ENCODE measurements at places on chromosomes 2 and 18.

DNA sequence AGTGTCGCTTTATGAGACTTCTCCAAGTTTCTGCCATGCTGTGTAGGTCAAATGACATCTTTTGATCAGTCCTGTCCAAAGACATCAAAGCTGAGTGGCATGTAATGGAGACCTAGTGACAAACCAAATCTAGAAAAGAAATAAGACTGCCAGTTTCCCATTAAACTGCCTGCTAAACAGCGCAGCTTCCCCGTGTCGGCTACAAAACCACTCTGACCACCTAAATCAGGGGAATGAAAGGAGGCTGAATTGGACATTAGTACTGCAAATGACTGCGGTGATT, 57.7 kb downstream of the TSHZ1 start:
- DNase-seq: no peak

- DNase-seq: no peak
These were observed 28.0 kb upstream of the EFEMP1 start for GRCh38 chr2:55951533-55951932.

DNA sequence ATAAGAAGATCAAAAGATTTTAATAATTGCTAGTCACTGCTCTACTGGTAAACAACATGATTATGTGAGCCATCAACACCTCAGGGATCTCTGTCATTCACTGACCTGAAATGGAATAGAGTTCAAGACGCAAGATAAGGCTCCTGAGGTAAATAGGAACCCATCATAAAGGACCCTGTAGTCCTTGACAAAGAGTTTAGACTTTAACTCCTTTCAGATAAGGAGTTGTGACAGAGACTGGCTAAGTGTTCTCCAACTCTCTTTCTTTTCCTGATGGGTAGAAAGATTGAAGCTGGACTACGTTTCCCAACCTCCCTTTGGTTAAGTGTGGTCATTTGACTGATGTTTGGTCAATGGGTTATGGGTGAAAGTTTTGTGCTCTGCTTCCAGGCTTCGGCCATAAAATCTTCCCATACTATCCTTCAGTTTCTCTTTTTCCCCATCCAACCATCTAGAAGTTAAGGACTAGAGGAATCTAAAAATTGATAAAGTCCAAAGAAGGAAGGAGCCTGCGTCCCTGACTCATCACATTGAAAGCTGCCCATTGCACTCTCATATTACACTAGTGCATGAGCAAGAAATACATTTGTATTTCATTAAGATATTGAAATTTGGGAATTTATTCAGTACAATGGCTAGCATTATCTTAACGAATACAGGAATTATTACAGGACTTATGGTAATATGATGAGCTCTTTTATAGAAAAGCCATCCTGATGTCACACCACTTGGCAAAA, 293.7 kb upstream of the ACVR2A start:
- DNase-seq: no peak

- DNase-seq: no peak
These were observed 51.4 kb downstream of the KIF5C start for GRCh38 chr2:148926291-148926961.

DNA sequence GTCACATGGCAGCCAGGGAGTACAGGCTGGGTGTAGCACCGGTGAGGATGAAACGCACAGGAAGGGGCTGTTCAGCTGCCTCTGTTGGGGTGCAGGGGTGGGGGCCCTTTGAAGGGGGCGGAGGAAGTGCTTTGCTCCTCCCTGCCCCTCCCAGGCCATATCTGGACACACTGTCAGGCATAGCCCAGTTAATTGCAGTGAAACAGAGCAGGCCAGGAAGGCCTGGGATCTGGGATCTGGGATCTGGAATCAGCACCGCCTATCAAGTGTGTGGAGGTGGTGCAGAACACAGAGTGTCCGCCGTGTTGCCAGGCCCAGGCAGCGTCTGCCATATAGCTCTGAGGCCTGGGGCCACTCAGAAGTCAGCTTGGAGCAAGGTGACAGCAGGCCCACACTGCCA, 119.3 kb upstream of the MSH2 start:
- DNase-seq: no peak

- DNase-seq: no peak
These were observed 868.1 kb upstream of the ID2 start for GRCh38 chr2:7813541-7814292.

GRCh38 chr2:60513996-60514395, 39.5 kb downstream of the BCL11A start:
- DNase-seq: no peak

DNA sequence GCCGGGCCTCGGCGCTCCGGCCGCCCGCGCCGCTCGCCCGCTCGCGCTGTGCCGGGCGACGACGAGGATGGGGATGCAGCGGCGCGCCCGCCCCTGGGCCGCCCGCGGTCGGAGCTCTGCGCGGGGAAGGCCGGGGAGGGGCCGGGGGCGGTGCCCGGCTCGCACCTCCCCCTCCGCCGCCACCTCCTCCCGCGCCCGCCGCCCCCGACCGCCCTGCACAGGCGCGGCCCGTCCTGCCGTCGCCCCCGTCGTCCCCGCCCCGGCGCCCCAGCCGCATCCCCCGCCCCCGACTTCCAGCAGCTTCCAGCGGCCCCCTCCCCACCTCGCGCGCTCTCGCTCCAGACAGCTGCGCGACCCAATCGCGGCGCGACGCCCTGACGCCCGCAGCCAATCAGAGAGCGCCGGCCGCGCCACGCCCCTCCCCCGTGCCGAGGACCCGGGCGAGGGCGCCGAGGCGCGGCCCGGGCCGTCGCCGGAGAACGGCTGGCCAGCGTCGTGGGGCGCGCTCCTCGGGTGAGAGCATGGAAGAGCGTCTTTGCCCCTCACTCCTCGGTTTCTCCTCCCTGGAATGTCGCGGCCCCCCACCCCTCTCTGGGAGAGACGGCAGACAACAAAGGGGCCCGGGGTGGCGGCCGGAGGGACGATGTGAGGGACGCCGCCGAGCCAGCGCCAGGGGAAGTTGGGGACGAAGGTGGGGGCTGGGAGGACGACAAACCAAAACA, at the start of gene MBOAT2:
Gene MBOAT2 (minus strand): TSS at position 69 of the 722 bp plus-strand sequence. CDS start 70 bp downstream, outside the sequence.
- DNase-seq: peak; percentile 84

- DNase-seq: no peak
These were observed 24.2 kb downstream of the SIX3 start for GRCh38 chr2:44965684-44966083.

GRCh38 chr2:5409898-5410381, 282.2 kb upstream of the SOX11 start:
- DNase-seq: no peak

DNA sequence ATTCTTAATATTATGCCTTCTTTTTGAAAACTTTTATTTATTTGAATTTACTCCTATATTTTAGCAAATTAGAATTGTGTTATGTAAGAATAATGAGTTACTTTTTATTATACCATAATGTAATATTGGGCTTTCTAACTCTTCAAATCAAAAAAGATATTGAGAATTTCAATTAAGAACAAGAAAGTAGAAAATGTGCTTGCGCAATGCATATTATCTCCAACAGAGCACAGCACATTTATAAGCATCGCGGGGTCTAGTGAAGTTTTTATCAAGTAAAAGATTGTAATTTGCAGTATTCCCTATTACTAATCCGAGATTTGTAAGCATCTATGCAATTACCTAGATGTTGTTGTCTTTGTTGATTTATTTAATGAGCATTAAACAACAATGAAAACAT, 829.1 kb upstream of the CNTNAP5 start:
- DNase-seq: no peak

- DNase-seq: no peak
These were observed 183.3 kb downstream of the ASXL3 start for GRCh38 chr18:33761363-33761762.

DNA sequence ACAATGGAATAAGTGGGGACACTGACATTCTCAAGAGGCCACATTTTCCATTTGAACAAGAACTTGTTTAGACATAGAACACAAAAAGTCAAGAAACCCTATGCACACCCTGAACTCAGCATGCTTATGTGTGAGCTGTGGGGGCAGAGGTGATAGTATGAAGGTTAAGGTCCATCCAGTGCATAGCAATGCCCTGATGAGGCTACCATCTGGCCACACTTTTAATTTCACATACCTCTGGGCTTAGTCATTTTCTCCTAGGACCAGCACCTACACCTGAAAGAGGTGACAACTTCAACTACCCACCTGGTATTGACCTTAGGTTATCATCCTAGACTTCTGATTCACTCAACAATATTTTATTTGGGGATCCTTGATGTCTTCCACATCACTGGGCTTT, 139.8 kb downstream of the PIK3C3 start:
- no peak for DNase-seq

DNA sequence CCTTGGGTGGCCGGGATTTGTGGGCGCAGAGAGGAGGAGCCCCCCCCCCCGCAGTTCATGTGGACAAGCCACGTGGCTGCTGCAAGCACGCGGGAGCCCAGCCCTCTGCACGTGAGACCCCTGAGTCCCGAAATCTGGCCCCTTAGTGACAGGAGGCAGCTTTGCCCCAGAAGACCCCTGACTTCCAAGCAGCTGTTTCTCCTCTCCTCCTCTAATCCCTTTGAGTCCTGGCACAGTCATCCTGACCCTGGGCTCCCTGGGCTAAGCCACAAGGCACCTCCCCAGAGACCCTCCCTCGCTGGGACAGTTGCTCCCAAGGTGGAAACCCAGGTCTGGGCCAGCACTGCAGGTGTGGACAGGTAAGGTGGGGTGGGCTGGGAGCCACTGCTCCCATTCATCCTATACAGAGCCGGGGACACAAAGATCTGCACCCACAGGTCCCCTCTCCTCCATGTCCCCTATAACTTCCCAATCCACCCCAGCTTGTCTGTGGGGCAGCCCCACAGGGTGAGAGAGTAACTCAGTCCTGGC, 923 bp downstream of the TEKT4 start:
- DNase-seq: no peak

GRCh38 chr2:71151620-71152019, 21.2 kb downstream of the MPHOSPH10 start:
- DNase-seq: no peak

DNA sequence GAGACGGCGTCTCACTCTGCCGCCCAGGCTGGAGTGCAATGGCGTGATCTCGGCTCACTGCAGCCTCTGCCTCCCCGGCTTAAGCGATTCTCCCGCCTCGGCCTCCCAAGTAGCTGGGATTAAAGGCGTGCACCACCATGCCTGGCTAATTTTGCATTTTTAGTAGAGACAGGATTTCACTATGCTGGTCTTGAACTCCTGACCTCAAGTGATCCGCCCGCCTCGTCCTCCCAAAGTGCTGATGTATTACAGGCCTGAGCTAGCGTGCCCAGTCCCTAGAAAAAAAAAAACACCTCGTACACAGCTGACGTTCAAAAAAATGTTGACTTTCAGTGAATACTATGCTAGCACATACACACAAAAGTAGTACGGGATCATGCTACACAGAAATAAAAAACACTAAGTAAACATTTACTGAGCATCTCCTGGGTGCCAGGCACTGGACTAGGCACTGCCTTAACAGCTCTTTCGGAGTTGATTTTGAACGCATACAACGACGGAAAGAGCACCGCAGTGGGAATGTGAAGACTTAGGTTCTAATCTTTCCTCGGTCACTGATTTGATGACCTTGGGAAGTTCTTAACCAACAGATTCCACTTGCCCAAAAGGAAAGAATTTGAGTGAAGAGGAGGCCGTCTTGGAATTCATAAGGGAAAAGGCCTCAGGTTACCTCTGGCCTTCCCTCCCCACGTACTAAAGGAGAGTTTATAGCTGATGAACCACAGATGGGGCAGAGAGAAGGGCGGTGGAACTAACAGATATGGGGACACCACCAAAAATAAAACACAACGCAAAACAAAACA, 1.1 kb downstream of the DNAJC27 start:
- peak; percentile 50 for DNase-seq

DNA sequence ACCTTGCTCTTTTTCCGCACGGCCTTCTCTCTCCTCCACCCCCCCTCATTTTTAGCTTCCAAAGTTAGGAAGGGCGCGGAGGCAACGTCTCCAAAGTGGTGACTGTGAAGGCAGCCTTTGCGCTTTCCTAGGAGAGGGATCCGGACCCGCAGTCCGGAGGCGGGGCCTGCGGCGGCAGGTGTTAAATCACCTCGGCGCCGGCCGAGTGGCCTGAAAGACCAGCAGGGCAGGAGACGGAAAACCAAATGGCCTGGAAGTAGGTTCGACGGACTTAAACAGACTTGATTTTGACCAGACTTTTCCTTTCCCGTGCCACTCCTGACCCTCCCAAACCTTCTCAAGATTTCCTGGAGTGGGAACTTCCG, 615 bp downstream of the GORASP2 start:
- peak; percentile 17 for DNase-seq

DNA sequence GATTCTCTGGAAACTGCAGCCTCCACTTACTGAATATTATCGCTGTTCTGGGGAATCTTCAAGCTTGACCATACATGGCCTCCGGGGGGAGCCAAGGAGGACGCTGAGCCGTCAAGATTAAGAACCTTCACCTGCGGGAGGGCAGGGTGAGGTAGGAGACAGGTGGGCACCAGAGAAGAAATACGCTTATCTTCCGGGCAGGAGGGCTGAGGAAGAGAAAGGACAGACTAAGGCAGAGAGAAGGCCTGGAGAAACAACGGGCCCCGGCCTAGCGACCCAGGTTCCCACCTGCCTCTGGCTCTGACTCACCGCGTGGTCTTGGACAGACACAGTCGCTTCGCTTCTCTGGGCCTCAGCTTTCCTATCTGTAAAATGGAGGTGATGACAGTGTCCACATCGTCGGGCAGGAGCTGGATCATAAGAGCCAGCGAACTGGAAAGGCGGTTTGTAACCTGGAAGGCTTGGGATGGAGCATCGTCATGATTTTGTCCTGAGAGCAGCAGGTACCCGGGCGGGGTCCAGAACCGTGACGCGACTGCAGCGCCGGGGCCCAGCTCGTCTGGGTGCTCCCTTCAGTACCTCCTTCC, 659 bp downstream of the ZNF142 start:
- DNase-seq: peak; percentile 19

DNA sequence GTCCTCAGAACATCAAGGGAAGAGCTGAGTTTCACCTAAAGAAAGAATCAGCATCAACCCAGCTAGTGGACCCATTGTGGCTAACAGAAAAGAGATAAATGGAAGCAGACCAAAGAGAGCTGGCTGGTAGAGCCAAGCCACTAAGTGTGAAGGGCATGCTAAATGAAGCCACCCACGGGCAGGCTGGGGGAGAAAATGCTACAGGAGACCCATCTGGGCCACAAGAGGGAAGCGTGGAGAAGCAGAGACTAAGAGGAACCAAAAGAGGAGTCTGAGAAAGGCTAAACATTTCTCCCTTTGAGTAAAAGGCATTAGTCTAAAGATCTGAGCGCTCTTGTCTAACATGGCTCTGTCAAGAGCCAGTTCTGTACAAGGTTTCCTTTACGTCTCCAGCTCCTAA, 15.8 kb downstream of the CWC22 start:
- no peak for DNase-seq

DNA sequence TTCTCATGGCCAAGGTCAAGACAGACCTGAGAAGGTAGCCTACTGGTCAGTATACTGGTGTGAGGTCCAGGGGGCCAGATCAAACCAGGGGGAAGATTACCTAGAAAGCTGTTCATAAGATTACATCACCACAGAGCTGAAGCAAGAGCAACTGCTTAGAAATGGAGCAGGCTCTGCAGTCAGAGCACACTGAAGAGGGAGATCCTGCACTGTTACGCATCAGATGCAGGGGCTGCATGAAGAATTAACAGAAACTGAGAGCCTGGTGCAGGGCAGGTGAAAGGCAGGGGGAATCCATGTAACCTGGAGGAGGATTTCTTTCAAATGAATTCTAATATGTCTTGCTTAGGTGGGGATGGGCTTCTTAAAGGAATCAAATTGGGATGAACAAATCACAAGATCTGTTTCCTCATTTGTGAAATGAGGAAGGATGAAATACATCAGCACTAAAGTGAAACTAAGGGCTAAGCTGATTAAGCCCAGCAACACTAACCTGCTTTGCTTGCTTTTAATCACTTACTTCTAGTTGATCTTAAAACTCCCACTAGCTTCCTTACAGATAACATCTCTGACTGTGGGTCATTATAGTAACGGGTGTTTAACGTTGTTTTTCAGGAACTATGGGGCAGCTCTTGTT, 74.3 kb upstream of the ADAM23 start:
- no peak for DNase-seq

GRCh38 chr2:20153131-20153851, 71.6 kb downstream of the SDC1 start:
- no peak for DNase-seq

All from astrocyte (in vitro differentiated cells and primary cell).